IPS-NIHi11 (cell line): ENCODE measurements at places on chromosomes 3 and 15.

DNA sequence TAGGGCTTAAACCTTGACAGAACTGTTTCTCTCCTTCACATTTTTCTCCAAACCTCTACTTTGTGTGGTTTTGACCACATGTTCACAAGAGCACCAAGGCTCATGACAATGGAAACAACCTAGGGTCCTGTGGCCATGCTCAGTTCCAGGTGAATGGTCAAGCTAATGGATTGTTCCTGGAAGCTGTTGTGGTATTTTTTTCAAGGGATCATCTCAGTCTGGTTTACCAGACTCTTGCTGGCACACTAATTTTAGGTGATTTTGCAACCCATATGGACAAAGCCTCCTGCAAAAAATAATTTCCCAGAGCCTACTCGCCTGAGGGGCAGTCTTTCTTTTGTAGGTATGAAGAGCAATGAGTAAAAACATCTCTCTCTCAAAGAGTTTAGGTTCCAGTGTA lies 67.2 kb downstream of the LSAMP start:
- no peak for DNase-seq

- DNase-seq, result no peak
Observed at GRCh38 chr3:130900959-130901358, 7.1 kb downstream of the ATP2C1 start.

DNA sequence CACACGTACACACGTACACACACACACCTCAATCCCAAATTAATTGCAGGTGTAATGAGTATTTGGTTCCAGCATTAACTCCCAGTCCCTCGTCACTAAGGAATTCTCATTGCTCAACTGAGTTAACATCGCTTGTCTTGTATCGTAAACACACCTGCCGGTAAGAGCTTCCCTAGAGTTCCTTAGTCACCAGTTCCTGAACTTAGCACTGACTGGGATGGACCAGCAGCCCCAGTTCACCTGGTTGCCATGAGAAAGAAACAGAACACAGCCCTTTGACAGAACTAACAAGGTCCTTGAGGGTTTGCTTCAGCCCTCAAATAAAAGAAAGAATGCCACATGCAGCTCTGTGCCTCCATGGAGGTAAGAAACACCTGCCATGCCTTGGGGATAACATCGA lies 66.3 kb upstream of the SLCO3A1 start:
- no peak for DNase-seq

DNA sequence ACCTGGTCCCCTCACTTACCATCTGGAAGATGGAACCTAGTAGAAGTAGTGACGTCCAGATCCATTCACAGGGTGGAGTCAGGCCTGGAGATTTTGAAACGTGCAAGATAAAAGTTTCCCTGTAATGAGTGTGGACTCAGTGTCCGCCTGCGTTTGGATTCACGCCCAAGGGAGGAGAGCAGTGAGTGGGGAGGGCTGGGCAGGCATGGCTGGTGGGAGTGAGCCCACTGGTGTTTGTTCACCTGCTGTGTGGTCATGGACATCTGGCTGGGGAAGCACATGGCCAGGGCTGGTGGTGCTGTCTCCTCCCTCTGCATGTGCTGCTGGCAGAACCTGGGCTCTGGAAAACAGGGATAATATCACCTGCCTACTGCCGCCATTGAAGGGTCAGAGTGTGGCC lies 37.0 kb downstream of the RLBP1 start:
- no peak for DNase-seq

DNA sequence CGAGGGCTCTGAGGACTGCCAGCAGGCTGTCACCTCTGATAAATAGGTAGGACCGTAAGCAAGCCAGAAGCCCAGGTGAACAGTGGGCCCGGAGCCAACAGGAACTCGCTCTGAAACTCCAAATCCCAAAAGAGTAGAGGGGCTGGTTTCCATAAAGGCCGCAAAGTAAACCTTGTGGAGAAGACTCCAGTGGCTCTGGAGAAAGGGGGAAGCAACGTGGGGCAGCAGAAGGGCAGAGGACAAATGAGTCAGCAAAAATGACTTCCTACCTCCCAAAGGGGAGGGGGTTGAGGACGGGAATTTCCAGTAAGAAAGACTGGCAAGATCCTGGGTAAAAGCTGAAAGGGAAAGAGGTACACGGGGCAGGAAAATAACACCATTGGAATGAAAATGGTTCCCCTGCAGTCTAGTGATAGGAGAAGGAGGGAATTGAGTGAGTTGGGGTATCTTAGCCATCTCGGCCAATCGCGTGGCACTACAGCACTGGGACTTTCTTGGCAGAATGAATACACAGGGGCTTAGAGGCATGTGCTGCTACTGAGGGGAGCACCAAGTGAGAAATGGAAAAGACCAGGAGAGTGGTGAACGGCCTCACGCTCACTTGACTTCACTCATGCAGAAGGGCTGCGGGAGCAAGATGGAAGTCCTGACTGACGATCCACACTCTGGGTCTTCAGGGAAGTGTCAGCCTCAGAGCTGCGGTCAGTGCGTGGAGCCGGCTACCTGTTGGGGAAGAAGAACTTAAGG lies 33.2 kb downstream of the BMF start:
- DNase-seq, result no peak

DNA sequence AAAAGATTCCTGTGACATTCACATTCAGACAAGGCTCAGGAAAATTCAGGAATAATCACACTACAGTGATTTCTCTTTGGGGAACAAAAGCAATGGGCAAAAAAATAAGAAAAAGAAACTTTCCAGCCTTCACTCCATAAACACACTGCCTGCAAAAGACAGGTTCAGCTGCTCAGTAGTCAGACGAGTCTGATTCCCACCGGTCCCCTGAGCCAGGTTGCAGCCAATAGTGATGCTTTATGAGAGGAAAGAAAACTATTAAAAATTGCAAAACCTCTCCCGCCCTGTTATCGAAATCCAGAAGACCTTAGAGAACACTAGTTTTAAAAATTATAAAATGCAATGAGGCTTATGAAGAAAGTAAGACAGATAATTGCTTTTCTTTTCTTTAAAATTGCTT lies 8.5 kb downstream of the PLCH1 start:
- DNase-seq, result no peak

- no peak for DNase-seq
Observed at GRCh38 chr3:61674596-61674995, 113.2 kb downstream of the PTPRG start.

DNA sequence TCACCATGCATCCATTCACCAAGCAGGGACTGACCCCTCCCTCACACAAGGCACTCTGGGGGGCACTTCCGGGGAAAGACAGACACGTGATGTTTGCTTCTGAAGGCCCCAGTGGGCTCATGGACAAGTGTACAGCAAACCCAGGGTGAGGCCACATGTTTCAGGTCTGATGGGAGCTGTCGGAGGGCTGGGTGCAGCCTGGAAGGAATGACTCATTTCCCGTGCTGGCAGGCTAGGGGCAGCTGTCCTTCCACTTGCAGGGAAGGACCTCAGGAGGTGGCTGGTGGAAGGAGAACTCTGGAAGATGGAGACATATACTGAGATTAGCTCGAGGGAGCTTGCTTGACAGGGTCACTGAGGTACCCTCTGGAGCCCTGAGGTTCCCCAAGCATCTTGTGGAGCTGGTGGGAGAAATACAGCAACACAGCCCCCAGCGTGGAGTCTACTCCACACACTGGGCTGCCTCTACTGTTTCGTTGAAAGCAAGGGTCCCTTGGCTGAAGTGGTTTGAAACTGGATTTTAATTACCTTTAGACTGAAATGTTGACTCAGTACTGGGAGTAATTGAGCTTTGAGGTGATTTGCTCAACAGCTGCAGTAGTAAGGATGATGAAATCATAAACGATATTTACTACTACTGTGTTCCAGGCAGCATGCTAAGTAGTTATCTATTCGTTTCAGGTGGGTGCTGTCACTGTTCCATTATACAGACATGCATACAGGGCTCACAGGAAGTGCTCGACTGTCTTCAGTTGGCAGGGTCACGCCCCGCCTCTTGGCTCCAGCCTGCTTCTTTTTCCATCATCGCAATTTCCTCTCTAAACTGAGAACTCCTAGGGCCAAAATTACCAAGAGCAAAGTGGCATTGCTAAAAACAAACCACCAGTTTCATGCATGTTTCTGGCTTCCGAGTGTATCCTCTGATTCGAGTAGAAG lies 230.4 kb downstream of the ADAMTS17 start:
- no peak for DNase-seq

DNA sequence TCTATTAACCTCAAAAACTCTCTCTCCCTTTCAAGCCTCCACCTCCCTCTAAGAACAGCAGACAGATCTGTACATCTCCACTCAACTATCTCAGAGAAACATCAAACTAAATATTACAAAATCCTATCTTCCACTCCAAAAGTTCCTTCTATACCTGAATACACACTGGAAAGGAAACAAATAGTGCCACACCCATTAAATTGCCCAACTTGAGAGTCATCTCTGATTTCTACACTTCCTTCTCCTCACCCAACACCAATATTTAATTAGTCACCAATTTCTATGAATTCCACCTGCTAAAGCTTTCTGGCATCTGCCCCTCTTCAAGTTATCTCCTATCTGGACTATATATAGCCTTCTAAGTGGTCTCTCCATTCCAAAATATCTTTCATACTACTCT lies 65.8 kb downstream of the PEAK1 start:
- DNase-seq, result no peak

- DNase-seq, result no peak
Observed at GRCh38 chr3:53101956-53102355, 28.3 kb downstream of the RFT1 start.

- DNase-seq, result no peak
Observed at GRCh38 chr3:45864760-45865519, 21.4 kb upstream of the CCR9 start.

DNA sequence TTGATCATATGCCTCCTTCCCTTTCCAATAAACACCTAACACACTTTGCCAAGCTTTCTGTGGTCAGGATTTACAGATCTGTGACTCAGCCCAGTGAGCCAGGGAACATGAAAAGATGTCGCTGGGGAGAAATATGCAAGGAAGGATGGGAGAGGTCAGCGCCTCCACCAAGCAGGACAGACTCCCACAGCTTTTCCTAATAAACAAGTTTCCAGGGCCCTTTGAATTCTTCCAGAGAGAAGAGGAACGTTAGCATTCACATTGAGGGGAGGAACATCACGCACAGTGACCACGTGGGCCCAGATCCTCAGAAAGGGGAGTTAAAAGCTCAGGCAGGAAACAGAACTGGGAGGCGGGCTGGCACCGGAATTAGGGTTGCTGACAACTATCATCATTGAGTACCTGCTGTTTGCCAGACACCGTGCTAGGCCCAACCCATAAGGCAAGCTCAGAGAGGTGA lies 33.3 kb upstream of the MRPS22 start:
- no peak for DNase-seq

- no peak for DNase-seq
Observed at GRCh38 chr15:65979316-65979715, 110.0 kb downstream of the RAB11A start.

- no peak for DNase-seq
Observed at GRCh38 chr3:5079761-5080160, 42.3 kb upstream of the ARL8B start.

GRCh38 chr3:13120289-13120927 lies 47.2 kb upstream of the IQSEC1 start:
- DNase-seq, result no peak

DNA sequence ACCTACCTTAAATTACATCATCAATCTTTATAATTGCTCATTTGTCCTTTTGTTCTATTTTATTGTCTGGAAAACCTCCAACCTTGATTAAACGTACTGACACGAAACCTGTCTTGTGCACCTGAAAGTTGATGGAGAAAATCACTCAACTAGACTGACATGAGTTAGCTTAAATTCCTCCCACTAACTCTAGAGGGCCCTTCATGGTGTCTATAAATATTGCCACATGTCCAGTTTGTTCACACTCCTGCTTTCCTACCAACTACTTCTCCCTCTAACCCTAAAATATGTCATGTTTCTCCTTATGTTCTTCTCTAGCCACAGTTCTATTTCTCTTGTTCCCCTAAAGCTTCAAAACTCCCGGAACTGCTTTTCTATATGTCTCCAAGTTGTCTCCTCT lies 59.8 kb upstream of the SGO1 start:
- DNase-seq, result no peak

GRCh38 chr3:194573680-194574437 lies 59.4 kb downstream of the TMEM44 start:
- peak; percentile 77 for DNase-seq

GRCh38 chr15:71683411-71684274 lies 126.7 kb upstream of the NR2E3 start:
- DNase-seq, result no peak

GRCh38 chr15:80174017-80174746 lies 21.4 kb downstream of the FAH start:
- no peak for DNase-seq

DNA sequence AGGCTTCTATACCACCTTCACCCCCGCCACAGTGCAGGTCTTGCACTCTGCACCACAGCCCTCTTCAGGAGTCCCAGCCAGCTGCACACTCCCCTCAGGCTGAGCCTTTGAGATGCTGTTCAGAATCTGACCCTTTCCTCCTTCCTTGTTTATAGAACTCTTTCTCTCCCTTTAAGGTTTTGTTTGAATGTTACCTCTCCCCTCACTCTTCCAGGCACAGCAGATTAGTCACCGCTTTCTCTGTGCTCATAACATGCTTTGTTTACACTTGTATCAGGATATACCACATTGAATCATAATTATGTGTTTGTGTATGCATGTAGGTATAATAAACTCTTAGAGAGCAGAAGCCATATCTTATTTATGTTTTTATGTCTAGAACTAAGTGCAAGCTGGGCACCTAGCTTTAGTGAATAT lies 168.4 kb upstream of the BCL6 start:
- no peak for DNase-seq

GRCh38 chr3:76362643-76363042 lies 577.3 kb upstream of the ZNF717 start:
- no peak for DNase-seq

GRCh38 chr3:195817578-195818135 lies 5.9 kb upstream of the MUC4 start:
- DNase-seq, result no peak

- DNase-seq, result no peak
Observed at GRCh38 chr15:43325039-43325684, 5.2 kb downstream of the LCMT2 start.

DNA sequence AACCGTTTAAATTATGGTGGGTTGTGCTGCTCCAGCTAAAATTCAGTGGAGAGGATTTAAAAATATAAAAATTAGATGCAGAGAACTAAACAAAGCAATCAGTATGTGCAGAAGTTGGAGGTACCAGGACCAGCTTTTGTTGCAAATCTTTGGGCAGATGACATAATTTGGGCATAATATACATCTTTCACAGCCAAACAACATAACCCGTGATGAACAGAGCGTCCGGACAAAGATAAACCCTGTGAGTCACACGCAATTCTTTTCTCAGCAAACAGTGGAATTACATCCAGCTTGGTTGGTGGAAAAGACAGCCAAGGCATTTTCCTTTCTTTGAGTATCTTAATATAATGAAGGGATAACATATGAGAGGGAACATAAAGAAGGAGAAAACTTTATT lies 419.4 kb upstream of the ADAMTS9 start:
- no peak for DNase-seq
